Subcutaneous adipose tissue (tissue), 4 donors: ENCODE measurements at places on chromosomes 5 and 9. TPM values are rescaled to one million over a fixed set of nuclear protein-coding genes. Genes with fewer than 3 reads are reported as not detected.

The KIF4B gene
- total RNA-seq: 0.17 TPM

The PCDHA10 gene
- total RNA-seq: 0.65 TPM

The GPX3 gene
- 10,140 TPM for total RNA-seq

The MLANA gene
- total RNA-seq: not detected

The UBQLN1 gene
- total RNA-seq: 106 TPM

The SLC36A3 gene
- total RNA-seq: not detected

The CARTPT gene
- not detected for total RNA-seq

The MYOT gene
- total RNA-seq: 6.2 TPM

The ENHO gene
- total RNA-seq: not detected

The C5orf52 gene
- total RNA-seq: not detected

The DNM1 gene
- 22.8 TPM for total RNA-seq

The AQP3 gene
- 12.3 TPM for total RNA-seq

The FAM153A gene
- total RNA-seq: 0.51 TPM

The ANKRD34B gene
- total RNA-seq: not detected

The PPIP5K2 gene
- 53.5 TPM for total RNA-seq

The FOXD4L5 gene
- total RNA-seq: not detected

The UAP1L1 gene
- 11.9 TPM for total RNA-seq

The PFN3 gene
- total RNA-seq: not detected

The GRK6 gene
- total RNA-seq: 17.5 TPM

The FGF10 gene
- total RNA-seq: 11.6 TPM

The LRRTM2 gene
- total RNA-seq: 1.8 TPM

The IFNA5 gene
- not detected for total RNA-seq

The MARCHF11 gene
- total RNA-seq: not detected

The GMCL2 gene
- not detected for total RNA-seq

The ANP32B gene
- total RNA-seq: 51.8 TPM

The TXNDC8 gene
- total RNA-seq: not detected

The XRCC4 gene
- total RNA-seq: 17.2 TPM

The OR1Q1 gene
- not detected for total RNA-seq

The PCAT7 gene
- not detected for total RNA-seq

The SNAPC4 gene
- total RNA-seq: 3.9 TPM

The ZNF879 gene
- 4.2 TPM for total RNA-seq

The DNAJB5 gene
- total RNA-seq: 5.2 TPM

The ADRA1B gene
- 2.6 TPM for total RNA-seq

The CFAP90 gene
- total RNA-seq: not detected

The ANKRD18B gene
- total RNA-seq: not detected

The SLC4A9 gene
- 0.22 TPM for total RNA-seq

The DND1 gene
- not detected for total RNA-seq

The SLC6A3 gene
- 0.16 TPM for total RNA-seq

The CD14 gene
- total RNA-seq: 61.2 TPM

The GRXCR2 gene
- not detected for total RNA-seq

The SLIT3 gene
- total RNA-seq: 94.0 TPM

The SHB gene
- 5.3 TPM for total RNA-seq

The MZB1 gene
- total RNA-seq: not detected

The CRHBP gene
- total RNA-seq: 2.1 TPM

The APBA1 gene
- total RNA-seq: 7.6 TPM
